MV-4-11 (cell line): ENCODE measurements at places on chromosomes 3 and 15.

- no peak for DNase-seq
Observed at GRCh38 chr3:124969190-124969589, 34.6 kb upstream of the MUC13 start.

- no peak for DNase-seq
Observed at GRCh38 chr3:58386626-58387365, 46.8 kb downstream of the PDHB start.

GRCh38 chr3:178257491-178257890 lies 278.7 kb upstream of the KCNMB2 start:
- DNase-seq = no peak

DNA sequence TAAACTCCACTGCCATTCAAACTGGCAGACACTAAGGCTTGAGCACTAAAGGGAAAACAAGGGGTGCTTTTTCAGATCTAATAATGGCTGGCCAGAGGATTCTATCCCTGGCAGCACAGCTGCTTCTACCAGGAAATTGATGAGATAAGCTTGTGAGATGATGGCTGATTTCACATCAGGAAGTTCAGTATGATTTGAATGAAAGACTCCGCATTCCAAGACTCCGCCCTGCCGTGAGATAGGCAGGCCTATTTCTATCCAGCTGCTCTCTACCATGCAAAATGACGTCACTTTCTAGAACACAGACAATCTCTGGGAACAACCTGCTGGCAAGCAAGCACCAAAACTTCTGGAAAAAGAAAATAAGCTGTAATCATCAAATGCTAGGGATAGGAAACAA lies 171.8 kb downstream of the WDR76 start:
- DNase-seq = no peak

GRCh38 chr15:42060797-42061196 lies 33.6 kb downstream of the PLA2G4D start:
- DNase-seq = no peak

DNA sequence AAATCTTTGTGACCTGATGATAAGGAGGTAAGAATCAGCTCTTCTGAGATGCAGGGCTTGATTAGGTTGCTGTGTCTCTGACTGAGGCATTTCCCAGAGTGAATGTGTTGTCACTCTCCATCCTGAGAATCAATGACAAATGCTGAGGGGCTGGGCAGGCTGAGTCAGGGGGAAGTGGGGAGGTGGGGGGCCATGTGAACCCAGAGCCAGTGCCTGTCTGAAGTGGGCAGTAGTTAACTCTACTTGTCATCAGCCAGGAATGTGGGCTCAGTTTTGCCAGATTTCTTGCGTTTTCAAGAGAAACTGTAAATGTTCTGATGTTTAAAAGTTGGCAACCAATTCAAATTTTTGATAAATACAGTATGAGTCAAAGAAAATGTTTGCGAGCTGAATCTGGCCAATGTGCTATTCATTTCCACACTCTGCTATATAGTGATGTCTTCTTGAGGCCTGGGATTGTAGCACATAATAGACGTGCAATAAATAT lies 3.1 kb upstream of the BNC1 start:
- no peak for DNase-seq

DNA sequence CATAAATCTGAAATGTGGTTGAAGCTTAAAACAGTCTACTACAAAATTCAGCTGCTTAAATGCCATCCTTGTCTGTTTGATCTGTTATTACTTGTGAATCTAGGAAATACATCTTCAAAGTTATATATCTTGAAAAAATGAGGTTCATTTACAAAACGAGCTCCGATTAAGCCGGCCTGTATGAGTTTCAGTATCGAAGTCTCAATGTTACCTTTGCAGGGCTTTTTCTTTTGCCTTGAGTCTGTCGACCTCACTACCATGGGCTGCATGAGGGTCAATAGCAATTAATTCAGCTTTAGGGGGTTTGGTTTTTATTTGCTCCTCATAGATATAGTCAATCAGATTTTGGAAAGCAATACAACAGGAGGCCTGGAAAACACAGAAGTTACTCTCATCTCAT lies 23.2 kb downstream of the ERICH6 start:
- no peak for DNase-seq

GRCh38 chr3:52507359-52507758 lies 12.2 kb downstream of the STAB1 start:
- no peak for DNase-seq

DNA sequence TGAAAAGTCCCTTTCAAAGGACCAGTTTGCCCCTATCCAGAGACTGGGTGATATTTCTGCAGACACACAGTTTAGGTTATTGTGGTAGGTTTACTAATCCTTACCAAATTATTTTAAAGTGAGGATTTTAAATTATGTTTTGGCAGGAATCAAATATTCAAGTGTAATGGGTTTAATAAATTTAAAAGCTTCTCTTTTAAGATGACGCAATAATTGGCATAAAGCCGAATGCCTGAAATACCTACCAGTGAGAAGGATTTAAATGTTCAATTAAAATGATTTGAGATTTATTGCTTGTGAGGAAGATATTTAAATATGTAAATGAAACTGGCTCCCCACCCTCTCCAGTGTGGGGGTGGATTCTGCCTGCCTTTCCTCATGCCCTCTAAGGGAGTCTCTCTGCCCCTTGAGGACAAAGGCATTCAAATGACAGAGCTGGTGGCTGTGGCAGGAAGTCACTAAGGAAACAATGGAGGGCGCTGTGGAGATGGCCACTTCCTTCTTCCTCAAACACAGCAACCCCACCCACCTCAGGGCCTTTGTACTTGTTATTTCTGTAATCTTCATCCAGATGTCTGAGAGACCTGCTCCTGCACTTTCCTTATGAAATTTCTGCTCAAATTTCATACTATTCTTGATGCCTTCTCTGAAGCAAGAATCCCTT lies 131.7 kb downstream of the TNIK start:
- peak; percentile 48 for DNase-seq

GRCh38 chr15:66834881-66835878 lies 133.1 kb downstream of the SMAD6 start:
- peak; percentile 96 for DNase-seq

DNA sequence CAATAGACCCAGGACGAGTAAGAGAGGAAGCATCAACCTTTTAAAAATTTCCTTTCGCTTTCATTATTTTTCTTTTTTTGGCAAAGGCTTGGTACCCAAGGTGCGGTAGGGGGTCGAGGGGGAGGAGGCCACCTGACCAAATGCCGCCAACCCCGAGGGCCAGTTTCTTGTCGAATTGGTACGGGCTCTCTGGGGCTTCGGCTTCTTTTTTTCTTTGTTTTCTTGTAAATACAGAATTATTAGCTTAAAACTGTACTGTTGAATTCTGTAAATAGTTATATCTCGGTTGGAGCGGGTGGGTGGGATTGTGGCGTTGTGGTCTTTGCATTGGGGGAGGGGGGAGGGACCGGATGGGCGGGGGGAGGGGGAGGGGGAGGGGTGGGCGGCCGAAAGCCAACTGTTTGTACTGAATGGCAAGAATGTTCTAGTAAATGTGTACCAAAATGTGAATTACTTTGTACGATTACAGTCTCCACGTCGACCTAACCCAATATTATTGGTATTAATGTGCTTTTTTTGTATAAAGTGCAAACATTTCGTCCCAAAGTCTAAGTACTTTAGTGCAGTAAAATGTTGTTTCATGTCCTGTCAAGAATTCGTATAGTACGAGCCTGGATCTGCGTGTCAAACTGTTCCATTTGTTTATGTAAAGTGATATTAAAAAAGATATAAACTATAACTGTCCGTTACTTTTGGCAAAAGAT lies 4.7 kb downstream of the ZIC1 start:
- DNase-seq = no peak

- peak; percentile 8 for DNase-seq
Observed at GRCh38 chr3:180277041-180277440, 240.3 kb upstream of the PEX5L start.

DNA sequence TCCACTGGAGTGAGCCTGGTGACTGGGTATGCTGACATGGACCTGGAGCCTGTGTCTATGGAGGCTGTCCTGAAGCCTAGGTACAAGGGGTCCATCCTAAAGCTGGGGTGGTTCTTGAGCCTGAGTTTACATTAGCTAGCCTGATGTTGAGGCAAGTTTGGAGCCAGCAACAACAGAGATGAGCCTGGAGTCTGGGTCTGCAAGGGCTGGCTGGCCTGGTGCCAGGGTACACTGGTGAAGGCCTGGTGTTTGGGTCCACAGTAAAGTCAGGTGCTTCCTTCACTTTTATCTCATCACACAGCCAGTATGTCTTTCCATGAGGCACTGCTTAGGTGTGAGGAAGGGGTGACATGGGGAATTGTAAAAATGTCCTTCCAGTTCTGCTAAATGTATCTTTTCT lies 49.5 kb downstream of the TP63 start:
- DNase-seq = no peak

DNA sequence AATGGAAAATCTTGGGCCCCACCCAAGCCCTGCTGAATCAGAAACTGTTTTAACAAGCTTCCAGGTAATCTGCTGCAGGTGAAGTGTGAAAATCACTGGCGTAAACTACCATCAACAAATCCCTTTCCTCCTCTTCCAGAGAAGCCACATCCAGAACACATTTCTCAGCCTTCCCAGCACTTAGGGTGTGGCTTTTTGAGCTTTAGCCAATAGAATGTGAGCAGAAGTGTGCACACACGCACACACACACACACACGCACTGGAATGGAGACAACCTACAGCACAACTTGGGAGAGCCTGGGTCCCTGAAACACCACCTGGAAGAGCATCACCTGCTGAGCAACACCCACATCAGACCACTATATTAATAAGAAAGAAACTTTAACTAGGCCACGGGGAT lies 98.6 kb downstream of the OSBPL10 start:
- DNase-seq = no peak

DNA sequence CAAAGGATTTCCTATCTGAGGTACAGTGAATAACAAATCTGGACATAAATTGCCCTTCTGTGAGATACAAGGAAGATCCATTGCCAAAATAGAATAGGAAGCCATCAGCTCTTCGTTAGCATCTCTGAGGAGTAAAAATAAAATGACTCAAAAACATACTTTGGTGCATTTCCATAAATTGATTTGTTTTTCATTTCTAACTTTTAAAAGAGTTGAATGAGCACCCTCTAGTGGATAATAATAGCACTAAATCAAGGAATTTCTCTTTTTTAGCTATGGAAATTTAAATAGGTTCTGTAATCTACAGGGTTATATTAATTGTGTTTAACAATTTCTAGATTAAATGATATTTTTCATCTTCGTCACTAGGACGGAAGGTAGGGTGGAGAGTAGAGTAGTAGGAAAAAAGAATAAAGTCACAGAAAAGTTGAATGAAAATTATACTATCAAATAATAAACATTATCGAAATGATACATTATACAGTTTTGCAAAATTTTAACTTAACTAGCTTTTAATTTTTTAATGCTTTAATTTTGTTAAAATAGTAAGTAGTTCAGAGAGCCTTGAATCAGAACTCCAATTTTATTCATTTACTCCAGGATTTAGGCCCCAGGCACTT lies 6.4 kb downstream of the NSUN3 start:
- no peak for DNase-seq

DNA sequence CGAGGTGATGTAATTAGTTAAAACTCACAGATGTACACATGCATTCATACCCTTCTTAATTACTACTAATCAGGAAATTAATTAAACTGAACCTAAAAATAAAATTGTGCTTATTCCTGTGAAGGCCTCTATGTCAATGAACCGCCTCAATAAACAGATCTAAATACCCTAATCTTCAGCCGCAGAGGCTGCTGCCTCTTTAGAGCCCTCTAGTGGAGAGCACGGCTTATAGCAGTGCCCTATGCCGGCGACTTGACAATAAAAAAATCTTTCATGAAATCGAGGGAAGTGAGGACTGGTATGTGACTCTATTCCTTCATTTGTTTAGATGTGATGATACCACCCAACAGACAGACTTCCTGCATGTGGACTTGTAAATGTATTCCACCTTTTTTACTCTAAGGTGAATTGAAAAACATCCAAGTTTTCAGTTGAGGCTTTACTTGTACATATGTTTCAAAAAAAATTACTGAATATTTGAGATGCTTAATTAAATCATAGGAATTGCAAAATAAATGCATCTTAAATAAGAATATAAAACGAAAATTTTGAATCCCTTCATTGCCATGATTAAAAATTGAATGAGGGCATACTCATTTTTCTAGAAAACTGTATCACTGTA lies 8.3 kb upstream of the EPHA3 start:
- peak; percentile 35 for DNase-seq

- no peak for DNase-seq
Observed at GRCh38 chr15:56724232-56724631, 9.1 kb downstream of the ZNF280D start.

DNA sequence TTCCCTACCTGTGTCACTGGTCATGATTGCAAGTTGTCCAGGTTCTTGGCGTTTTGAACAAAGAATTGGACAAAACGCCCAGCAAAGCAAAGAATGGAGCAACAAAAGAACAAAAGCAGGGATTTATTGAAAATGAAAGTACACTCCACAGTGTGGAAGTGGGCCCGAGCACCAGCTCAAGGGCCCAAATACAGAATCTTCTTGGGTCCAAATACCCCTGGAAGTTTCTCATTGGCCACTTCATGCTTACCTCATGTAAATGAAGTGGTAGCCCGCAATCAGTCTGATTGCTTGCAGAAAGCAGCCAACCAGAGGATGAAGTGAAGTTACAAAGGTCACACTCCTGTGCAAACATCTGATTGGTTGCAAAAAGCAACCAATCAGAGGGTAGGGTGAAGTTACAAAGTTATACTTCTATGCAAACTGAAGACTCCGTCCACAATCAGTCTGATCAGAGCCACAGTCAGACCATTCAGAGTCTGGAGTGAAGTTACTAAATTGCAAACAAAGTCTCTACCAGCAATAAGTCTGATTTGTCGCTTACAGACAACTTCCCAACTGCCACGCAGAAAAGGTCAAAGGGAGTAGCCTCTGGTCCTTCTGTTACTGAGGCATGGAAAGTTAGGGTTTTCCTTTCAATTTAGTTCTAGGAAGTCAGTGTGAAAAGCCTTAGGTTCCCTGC lies 8.3 kb upstream of the TM4SF1 start:
- DNase-seq = no peak

- DNase-seq = peak; percentile 60
Observed at GRCh38 chr3:36317915-36318314, 62.4 kb upstream of the STAC start.

GRCh38 chr3:188842639-188843038 lies 329.1 kb upstream of the TPRG1 start:
- peak; percentile 89 for DNase-seq

- no peak for DNase-seq
Observed at GRCh38 chr3:126287536-126288241, 69.5 kb downstream of the KLF15 start.

DNA sequence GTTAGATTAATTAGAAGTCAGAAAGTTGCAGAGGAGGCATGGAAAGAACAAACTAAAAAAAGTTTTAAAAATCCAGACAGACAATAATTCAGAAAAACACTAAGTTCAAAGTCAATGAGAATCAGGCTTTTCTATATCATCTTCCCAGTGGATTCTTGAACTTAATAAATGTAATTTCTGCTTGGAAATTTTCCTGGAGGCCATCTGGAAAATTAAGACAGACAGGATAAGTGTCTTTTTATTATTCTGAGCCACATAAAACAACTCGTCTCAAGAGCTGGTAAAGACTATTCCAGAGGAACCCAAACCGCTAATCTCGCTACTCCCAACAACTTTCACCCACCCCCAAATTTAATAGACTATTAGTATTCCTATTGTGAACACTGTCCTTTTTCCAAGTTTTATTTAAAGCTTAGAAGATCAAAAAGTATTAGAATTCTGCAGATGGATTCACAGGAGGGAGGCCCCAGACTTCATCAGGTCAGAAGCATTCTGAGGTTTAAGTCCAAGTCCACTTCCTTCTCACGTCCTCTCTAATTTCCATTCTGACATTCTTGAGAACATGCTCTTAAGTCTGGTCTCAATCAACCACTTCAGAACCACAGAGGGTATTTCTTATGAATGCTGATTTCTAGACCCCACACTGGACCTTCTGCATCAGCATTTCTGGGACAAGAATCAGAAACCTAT lies 61.3 kb downstream of the ERC2 start:
- no peak for DNase-seq

- DNase-seq = no peak
Observed at GRCh38 chr3:132395126-132395525, 22.2 kb upstream of the DNAJC13 start.
